Pons (tissue), 1 donor: ENCODE measurements at places on chromosomes 12 and 14.

- DNase-seq: peak; percentile 89
Observed at GRCh38 chr14:32345311-32345791, 16.3 kb downstream of the AKAP6 start.

GRCh38 chr14:77189479-77189878, 7.9 kb downstream of the TMEM63C start:
- no peak for DNase-seq

DNA sequence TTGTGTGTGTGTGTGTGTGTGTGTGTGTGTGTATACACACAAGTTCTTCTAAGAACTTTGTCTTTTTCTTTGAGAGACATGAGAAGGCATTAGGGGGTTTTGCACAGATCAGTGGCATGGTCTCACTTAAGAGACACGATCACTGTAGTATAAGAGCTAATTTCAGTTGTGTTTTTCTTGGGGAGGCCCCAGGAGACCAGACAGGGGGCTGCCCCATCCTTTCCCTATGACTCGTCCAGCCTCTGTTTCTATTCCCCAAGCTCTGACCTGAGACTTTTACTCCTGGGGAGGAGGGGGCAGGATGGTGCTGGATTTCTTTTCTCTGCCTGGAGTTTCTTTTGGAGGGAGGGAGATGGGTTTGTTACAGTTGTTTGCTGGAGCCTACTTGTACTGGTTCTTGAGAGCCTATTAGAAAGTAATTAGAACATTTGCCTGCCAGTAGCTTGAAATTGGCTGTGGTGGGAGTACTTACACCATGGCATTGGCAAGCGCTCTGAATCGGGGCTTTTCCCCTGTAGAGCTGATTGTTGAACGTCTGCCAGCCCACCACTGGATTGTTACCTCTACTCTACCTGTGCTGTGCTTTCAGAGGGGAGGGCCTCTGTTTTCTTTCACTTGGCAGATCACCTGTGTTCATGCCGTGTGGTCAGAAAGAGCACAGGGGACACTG, 109.5 kb downstream of the TSPAN9 start:
- no peak for DNase-seq

DNA sequence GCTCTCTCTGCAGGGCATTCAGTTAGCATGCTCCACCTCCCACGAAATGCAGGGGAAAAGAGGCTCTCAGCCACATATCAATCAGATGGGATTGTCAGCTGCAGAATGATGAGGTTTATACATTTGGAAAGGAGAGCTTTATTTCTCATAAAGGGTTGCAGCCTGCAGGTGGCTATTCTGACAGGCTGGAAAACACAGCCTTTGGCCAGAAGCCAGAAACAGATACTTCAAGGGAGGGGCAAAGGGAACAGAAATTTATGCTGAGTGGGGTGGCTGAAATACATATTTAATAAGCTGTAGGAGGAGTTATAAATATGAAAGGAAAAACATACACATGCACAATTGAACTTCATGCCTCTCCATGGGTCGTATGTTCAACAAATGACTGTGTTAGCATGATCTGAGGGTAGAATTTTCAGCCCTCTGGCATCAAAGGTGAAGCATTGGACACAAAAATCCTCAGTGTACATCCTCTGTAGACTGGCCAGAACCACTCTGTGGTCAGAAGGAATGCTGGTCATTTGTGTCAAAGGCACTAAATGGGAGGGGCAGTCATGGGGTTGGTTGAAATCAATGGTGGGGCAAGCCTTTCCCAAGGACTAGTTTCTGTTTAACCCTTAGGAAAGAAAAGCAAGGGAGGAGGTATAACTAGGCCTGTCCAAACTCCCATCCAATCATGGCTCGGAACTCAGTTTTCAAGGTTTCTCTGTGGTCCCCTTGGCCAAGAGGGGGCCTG, 62.4 kb downstream of the TMX1 start:
- DNase-seq: no peak

GRCh38 chr12:40168868-40169267, 55.9 kb upstream of the LRRK2 start:
- DNase-seq: no peak

- DNase-seq: no peak
Observed at GRCh38 chr14:22475381-22475780, 113.6 kb downstream of the DAD1 start.

- no peak for DNase-seq
Observed at GRCh38 chr12:97784904-97785303, 322.3 kb downstream of the RMST start.

DNA sequence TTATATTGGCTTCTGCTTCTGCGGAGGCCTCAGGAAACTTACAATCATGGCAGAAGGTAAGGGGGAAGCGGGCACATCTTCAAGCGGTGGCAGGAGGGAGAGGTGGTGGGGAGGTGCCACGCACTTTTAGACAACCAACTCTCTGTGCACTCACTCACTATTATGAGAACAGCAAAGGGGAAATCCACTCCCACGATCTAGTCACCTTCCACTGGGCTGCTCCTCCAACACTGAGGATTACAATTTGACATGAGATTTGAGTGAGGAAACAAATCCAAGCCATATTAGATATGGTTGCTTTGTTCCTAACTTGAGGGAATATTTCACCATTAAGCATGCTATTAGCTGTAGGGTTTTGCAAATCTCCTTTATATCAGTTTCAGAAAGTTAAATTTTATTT, 80.3 kb downstream of the UNC79 start:
- no peak for DNase-seq
